ENCODE measurements at places on chromosomes 5 and 9.

DNA sequence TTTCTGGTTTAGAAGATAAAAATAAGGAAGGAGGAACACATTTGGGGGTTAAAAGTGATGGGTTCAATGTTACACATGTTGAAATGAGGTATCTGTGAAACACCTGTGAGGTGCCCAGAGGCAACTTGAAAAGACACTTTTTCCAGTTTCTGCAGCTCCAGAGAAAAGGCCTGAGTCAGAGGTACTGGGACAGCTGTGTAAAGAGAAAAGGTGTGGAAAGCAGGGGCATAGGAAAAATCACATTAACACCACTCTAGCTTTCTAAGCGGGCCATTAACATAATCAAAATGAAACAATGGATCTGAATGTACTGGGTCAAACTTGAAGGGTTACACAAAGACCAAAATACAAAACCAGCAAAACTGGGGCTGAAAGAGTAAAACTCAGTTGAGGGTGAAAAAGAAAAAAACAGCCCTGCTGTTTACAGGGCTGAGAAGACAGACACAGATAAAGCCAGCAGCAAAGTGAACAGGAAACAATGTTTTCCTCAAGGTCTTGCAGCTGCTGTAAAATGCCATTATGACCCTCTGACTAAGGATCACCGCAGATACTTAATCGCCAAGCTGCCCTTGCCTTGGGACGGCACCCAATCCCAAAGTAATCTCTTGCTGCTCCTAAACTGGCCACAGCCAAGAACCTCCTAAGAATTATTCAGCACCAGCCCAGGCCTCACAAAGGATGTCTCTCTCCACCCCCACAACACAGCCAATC lies 104.7 kb downstream of the DROSHA start:
- DNase-seq: no peak

DNA sequence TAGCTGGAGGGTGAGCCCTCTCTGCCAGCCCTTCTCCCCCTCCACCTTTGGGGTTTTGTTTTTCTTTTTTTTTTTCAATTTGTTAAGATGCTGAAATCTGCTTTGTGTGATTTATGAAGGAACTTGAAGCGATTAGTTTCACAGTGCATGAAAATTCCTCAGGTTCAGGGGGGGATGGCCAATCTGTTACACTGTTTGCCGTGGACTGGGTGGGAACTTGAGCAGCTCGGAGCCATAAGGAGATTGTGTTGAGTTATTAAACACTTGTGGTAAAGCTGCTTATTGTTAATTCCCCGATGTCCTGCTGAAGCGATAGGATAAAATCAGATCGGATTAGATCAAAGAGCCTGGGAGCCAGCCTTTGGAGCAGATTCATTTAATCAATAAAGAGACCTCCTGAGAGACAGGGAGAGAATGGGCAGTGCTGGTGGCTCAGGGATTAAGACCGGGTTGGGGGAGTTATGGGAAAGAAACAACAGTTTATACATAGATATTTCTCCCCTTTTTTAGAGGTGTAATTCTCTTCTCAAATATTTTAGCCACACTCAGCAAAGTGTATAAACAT lies 105.8 kb upstream of the SPATA31D4 start:
- no peak for DNase-seq

- DNase-seq: no peak
Observed at GRCh38 chr5:15808577-15808976, 308.6 kb downstream of the FBXL7 start.

GRCh38 chr5:100668511-100668910 lies 133.3 kb downstream of the FAM174A start:
- no peak for DNase-seq

DNA sequence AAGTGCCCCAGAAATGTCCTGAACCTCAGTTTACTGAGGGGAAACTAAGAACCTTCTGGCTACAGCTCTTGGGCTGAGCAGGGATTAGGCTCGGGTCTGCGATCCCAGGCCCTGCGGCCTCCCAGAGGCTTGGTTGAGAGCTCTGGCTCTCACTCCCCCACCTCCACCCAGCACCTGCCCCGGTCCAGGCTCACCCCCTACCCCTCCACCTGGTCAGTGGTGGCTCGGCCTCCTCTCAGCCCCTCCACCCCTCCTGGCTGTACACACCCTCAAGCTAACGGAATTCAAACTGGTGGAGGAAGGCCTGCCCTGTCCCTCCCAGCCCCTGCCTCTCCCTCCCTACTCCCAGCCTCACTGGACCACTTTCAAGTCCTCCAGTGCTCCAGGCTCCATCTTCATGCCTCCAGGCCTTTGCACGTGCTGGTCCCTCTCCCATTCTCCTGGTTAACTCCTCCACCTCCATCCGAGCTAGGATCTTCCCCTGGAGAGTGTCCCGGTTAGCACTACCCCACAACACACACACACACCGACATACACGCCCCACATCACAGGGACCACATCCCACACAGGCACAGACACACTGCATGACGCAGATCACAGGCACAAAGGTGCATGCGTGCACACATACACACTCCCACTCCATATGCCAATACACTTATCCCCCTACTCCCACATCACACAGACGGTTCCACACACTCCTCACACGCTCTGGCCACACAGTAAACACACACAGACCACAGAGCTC lies 130.9 kb downstream of the C9orf50 start:
- no peak for DNase-seq

Measured in GM10248 (cell line).